ENCODE measurements at places on chromosomes 12 and 14.

GRCh38 chr14:71636820-71637471, 295.3 kb upstream of the RGS6 start:
- DNase-seq = no peak

DNA sequence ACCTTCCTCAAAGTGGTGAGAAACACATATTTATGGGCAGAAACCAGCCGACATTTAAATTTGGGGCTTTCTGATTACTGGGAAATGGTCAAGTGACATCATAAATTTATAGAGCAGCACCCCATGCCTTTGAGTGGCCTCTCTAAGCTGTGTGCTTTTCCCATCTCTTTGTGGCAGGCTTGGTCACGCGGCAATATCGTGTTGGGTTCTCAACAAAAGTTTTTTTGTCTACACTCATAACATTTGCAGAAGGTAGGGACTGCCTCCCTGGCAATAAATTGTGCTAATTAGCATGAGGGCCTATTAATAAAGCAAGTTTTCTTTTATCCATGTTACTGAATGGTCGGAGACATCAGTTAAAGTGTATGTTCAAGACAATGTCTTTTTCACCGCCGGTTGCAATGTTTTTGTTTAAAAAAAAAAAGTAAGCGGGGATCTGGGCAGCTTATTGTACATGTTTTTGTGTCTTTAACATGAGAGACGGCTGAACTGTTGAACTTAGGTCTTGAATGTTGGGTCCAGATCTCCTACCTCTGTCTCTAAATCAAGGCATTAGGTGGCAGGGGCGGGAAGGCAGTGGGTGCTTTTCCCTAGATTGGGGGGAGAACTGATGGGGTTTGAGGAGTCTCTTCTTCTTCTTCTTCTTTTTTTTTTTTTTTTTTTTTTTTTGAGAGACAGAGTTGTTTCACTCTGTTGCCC, 193.3 kb downstream of the PHETA1 start:
- no peak for DNase-seq

DNA sequence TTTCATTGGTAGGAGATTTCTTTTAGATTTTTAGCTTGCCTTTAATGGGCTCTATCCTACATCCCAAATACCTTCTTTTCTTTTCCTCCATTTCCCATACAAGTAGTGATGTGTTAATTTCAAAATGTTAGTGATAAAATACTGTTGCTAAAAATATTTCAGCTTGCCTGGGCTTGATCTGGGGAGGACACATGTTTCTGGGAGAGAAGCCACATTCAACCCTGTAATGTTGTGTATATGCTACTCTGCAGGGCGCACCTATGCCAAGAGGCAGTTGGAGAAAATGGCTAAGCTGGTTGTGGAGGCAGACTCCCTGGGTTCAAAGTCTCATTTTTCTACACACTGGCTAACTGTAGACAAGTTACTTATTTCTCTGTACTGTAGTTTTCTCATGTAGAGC, 26.3 kb downstream of the FLRT2 start:
- no peak for DNase-seq

- DNase-seq = no peak
Observed at GRCh38 chr12:112664569-112664968, 127.0 kb upstream of the RPH3A start.

DNA sequence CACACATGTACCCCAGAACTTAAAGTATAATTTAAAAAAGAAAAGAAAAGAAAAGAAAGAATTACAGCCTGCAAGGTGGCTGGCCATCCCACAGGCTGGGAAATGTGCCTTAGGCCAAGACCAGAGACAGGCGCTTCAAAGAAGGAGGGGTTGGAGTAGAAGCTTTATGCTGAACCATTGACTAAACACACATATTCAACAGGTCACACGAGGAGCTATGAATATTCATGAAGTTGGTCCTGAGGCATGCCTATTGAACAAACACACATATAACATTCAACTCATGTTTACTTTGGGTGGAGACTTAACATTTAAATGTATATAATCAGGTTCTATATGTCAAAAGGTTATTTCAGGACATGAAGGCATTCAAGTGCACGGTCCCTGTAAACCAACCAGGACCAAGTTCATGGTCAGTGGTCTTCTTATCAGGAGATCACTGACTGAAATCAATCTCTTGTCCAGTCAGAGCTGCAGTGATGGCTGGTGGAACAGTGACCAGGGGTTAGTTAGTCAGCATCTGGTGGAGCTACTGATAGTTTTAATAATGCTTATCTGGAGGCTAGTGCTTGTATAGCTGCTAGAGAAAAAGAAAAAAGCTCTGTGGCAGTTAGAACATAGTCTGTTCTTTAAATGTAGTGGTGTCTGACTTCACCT, 35.6 kb upstream of the ITPR2 start:
- DNase-seq = no peak

DNA sequence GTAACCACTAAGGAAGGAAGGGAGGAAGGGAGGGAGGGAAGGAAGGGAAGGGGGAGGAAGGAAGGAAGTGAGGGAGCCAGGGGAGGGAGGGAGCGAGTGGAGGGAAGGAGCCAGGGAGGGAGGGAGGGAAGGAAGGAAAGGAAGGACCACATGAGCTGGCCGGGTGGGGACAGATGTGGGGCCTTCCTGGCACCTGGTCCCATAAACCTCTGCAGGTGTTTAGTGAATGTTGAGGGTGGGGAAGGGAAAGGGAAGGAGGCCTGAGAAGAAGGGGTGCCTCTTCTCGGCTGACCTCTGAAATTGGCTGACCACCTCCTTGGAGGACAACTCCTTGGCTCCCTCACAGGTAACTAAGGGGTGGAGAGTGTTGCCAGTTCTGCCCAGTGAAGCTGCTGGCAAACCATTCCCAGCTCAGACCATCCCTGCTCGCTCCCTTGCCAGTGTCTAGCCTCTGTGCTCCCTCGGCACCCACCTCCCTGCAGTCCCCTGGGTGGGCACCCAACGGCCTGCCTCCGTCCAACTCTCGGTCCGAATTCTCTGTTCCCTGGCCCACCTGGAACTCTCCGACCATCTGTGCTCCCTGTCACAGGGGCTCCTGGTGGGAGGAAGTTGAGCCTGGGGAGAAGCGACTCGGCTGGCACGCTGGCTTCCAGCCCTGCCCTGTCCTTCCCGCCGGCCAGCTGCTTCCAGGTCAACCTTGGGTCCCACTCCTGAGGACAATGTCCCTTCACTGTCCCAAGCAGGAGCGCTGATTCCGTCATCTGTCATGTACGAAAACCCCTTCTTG, 12.2 kb upstream of the PPP1R13B start:
- DNase-seq = no peak

GRCh38 chr12:47745485-47746041, 13.1 kb downstream of the RAPGEF3 start:
- no peak for DNase-seq

DNA sequence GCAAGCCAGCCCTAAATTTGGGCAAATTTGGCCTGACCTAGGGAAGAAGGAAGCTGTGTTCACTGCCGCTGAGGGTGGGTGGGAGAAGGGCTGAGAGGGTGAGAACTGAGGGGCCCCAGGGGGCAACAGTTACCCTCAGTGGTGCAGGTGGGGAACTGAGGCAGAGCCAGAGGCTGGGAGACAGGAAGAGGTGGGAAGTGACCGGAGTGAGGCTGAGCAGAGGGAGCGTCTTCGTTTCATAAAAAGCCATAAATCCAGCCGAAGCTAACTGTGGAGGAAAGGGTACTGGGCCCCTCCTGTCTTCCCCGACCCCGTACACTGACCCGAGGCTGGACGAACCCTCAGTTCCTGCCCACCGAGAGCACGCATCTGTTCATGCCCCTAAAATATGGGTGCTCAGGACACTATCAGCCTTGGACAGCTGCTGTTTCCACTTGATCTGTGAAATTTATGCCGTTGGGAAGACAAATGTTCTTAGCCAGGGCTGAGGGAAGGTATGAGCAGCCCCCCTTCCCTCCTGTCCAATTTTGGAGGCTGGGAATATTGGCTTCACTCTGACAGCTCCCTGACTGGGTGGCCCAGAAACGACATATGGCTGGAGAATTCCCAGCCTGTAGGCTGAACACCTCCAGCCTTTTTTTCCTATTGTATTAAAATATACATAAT, 116.5 kb downstream of the KIF26A start:
- no peak for DNase-seq

GRCh38 chr12:15404485-15404884, 82.2 kb downstream of the PTPRO start:
- no peak for DNase-seq

- DNase-seq = no peak
Observed at GRCh38 chr14:101351769-101352168, 209.5 kb upstream of the DIO3 start.

- DNase-seq = no peak
Observed at GRCh38 chr14:25120261-25120660, 70.3 kb upstream of the STXBP6 start.

- no peak for DNase-seq
Observed at GRCh38 chr12:16581416-16581815, 24.5 kb downstream of the LMO3 start.

- no peak for DNase-seq
Observed at GRCh38 chr12:10131111-10131690, 1.2 kb upstream of the CLEC7A start.

- peak; percentile 43 for DNase-seq
Observed at GRCh38 chr14:95495538-95496025, 20.9 kb downstream of the SYNE3 start.

- no peak for DNase-seq
Observed at GRCh38 chr12:91968777-91969171, 176.9 kb downstream of the BTG1 start.

DNA sequence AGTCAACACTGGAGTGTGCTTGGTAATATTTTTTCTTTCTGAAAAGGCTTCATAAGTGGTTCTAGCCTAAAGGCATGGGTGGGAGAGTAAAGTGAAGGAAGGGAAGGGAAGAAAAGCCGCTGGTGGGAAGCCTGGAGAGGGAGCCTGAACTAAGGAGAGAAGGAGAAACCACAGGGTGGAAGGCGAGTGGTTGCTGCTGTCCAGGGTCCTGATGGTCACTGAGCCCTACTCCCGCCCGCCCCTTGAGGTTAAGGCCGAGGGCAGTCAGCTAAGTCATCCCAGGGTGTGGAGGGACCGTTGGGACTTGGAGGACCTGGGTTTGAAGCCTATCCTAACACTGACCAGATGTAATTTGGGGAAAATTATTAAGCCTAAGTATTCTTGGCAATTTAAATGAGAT, 189.1 kb downstream of the PIWIL1 start:
- DNase-seq = no peak

DNA sequence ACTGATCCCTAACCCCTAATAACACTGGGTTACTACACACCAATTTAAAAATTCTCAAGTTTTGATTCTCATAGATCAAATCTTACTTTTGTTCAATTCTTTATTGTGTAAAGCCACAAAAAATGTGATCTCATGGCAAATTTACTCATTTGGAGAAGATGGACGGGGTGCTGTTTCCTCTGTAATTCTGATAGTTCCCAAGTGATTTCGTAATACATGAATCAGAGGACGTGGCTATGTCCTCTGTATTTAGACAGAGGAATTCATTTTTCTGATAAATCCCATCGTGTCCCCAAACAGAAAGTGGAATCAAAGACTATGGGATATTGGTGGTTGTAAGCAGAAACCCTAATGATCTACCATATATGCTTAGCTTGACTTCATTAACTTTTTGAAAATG, 76.6 kb upstream of the GNG2 start:
- DNase-seq = no peak

GRCh38 chr12:113133666-113134065, 1.9 kb downstream of the RASAL1 start:
- no peak for DNase-seq

DNA sequence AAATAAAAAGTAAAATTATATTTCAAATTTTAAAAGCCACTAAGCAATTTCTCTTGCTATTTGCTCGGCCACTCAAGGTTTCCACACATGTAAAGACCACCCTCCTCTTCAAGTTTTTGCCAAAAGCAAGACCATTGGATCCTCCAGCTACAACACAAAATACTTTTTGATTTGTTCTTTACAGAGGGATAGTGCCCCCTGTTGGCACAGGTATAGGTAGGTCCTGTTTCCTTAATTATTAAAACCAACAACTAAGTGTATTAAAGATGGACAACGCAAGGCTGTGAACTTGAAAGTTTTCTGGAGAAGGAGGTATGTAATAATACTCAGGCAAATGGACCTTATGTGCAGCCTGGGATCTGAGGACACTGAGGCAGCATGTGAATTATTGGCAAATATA, 23.8 kb downstream of the ATP6V1D start:
- DNase-seq = peak; percentile 7

DNA sequence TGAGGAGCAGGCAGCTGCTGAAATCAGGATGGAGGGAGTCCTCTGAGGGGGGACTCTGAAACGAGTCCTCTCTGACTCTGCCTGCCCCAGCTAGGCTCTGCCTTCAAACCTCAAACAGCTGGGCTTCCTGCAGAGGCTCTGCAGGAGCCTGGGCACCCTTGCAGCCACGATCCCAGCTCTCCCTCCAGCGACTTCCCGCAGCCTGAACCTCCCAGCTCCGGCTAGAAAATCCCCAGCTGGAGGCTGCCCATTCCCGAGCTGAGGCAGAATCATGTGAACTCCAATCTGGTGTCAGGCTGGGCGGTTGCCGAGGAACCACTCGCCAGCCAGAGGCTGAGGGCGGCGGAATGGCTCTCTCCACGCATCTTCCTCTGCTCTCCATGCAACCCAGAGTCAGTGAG, at the start of gene GPR68:
GPR68 (minus strand) TSS at position 204 of the 401 bp plus-strand sequence. CDS start 9,654 bp downstream, outside the sequence.
- no peak for DNase-seq

GRCh38 chr14:101232340-101233020, 328.8 kb upstream of the DIO3 start:
- DNase-seq = no peak

GRCh38 chr12:26374934-26375680, 179.7 kb downstream of the SSPN start:
- no peak for DNase-seq

DNA sequence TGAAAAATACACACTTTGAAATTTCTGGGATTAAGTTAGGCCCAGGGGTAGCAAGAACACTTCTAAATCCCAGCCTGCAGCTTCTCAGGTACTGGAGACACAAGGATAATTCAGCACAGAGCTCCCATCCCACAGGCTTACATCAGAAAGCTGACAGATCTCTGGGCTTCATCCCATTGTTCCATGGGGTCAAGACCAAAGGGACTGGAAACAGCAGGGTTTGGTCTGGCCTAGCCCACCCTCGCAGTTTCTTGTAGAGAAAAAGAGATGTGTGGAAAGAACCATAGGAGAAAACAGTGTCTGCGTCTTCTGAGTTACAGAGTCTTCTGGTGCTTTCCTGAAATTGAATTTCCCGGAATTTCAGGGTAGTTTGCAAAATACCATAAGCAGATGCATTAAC, 59.6 kb upstream of the RIC8B start:
- DNase-seq = no peak

GRCh38 chr12:11825278-11825677, 175.8 kb downstream of the ETV6 start:
- no peak for DNase-seq

DNA sequence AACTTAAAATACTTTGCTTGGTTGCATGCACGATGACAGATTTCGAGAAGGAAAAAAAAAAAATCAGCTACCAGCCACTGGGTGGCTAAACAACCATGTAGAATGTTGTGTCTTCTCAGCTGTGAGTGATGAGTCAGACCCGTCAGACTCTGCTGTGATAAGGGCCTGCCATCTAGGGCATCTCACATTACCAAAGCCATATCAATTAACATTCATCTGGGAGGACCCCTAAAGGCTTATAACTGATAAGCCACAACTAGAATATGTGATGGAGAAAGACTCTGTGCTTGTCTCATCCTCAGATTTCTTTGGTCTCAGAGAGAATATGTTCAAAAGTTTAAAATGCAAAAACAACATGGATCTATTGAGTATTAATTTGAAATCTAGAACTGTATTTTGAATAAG, 111.5 kb downstream of the PAX9 start:
- no peak for DNase-seq
